ENCODE measurements at places on chromosomes 2 and 18.

GRCh38 chr2:222257645-222258044, 41.2 kb downstream of the PAX3 start:
- no peak for DNase-seq

- DNase-seq, result no peak
These were observed 460.4 kb downstream of the STK39 start for GRCh38 chr2:167787021-167787420.

DNA sequence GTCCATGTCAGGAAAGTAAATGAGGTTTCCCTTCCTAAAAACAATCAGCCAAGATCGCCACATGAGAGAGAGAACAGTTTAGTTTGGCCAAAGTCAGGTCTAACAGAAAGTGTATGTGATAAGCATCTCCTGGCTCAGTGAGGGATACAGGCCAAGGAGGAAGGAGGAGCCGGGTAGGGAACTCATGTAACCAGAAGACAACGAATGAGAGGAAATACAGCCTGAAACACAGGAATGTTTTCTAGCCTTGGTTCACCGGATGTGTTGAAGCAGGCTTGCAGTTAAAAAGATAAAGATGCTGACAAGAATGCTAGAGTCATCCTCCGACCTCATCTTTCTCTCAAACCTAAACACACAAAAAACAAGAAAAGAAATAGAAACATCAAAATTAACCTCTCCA, 283.9 kb upstream of the SIX2 start:
- DNase-seq, result no peak

GRCh38 chr2:147910990-147911473, 66.2 kb downstream of the ACVR2A start:
- DNase-seq, result no peak

- no peak for DNase-seq
These were observed 27.9 kb downstream of the AOX1 start for GRCh38 chr2:200613692-200614091.

DNA sequence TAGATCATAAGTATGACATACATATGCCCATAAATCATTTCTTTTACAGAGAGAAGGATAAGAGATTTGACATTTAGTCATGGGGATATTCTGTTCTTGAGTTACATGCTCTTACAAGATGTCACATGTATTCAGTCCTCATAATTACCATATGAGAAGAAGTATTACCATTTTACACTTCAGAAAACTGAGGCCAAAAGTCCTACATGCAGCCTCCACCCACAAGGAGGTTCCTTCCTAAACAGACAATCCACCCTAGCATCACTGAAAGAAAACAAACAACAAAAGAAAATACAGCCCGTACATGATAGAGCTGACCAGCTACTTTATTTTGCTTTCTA, 335.1 kb downstream of the SETBP1 start:
- DNase-seq, result no peak

Measured in stimulated activated CD8-positive, alpha-beta memory T cell treated with anti-CD3 and anti-CD28 coated beads, Interleukin-7, amount 100 ng/mL, for 4 hours (primary cell).